Astrocyte of the cerebellum (primary cell): ENCODE measurements at places on chromosomes 16 and 17.

DNA sequence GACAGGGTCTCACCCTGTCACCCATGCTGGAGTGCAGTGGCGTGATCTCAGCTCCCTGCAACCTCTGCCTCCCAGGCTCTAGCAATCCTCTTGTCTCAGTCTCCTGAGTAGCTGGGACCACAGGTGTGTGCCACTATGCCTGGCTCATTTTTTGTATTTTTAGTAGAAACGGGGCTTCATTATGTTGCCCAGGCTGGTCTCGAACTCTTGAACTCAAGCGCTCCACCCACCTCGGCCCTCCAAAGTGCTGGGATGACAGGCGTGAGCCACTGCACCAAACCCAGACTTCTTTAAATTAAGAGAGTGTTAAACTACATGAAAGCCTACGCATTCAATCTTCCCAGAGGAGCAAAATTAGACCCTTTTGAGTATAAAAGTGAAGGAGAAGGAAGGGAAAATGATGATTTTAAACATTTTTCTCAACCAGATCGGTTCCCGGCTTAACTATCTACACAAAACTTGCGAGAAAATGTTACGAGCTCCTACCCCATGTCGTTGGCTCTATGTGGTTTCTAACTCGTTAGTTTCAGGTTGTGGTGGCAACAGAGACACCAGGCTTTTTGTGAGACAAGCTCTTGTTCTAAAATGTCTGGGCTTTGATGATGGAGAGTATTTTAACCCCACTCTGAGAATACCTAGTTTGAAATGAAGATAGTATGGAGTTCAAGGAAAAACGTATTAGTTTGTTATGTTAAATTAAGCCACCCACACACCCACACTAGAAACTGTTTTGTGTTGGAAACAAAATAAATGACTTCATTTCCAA is 26.3 kb downstream of the STAT5B start:
- no peak for DNase-seq

- no peak for DNase-seq
Observed at GRCh38 chr17:38727736-38728135, 2.4 kb upstream of the CISD3 start.

DNA sequence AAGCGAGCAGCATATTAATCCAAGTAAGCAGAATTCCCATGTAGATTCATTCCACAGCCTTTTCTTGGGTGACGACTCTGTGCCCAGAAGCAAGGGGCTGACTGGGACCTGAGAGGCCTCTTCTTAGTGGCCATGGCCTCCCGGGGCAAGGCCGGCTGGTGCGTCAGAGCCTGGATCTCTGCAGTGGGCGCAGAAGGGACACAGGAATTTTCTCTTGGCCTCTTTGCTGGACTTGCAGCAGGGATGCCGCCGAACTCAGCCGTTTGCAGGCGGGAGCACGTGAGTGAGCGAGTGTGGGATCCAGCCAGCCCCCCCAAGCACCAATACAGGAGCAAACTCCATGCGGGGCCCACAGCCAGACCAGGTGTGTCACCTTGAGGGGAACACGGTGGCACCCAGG is 151.8 kb downstream of the RPTOR start:
- no peak for DNase-seq

- DNase-seq, result no peak
Observed at GRCh38 chr17:76690596-76691280, 20.0 kb downstream of the MXRA7 start.

DNA sequence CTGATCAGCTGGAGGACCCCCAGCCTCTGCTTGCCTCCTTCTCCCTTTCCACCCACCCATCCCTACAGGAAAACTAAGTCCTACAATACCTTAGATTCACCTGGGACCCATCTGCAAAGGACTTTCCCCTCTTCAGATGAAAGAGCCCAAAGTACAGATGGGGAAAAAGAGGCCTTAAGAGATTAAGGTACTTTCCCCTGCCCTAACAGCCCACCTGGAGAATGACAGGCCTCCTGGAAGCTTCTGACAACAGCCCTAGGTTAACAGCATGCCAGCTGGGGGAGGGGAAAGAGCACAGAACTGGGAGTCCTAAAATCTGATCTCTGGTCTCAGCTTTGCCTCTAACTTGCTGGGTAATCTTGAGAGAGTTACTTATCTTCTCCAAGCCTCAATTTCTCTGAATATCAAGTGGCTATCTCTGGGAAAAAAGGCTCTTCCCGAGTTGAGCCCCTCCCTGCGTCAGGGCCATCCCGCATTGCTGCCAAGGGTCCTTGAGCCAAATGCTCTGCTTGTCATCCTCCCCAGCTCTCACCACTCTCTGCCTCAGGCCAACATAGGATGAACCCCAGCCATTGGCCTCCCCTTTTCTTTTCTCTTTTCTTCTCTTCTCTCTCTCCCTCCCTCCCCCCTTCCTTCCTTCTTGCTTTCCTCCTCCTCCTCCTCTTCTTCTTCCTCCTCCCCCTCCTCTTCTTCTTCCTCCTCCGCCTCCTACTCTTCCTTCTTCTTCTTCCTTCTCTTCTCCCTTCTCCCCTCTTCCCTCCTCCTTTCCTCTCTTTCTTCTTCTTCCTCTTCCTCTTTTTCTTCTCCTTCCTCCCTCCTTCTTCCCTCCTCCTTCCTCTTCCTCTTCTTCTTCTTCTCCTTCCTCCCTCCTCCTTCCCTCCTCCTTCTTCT is 22.5 kb upstream of the SP6 start:
- DNase-seq, result no peak

DNA sequence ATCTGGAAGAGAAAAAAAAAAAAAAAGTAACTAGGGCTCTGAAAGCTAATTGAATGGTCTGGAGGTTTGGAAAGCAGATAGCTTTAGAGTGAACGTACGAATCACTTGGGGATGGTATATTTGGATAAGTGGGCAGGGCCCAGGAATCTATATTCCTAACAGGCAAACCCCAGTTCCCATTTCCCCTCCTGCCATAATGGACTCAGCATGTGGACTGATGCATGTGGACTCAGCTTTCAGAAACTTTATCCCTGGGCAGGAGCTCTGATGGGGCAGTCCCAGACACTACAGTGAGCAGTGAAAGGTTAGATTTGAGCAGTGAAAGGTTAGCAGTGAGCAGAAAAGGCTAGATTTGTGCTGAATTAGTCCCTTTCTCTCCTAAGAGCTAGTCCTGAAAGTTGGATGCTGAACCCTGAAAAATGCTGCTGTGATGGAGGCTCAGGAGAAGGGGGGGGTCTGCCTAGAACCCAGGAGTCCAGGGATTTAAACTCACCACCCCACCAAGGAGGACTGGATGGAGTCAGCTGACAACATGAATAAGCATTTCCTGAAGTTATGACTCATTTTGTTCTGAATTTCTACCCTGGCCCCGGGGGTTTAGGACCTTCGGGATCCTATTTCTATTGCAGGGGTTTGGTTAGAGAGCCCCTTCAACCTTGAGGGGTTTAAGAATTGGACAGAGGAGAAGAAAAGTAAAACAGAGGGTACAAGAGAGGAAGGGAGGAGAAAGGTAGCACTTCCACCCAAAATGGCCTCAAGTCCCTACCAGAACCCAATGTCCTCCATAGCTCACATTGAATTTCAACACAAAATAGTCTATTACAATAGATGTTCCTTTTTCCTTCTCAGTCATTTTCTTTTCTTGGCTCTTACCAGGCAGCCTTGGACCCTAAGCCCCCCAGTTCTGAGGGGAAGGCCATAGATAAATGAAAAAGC is 10.3 kb upstream of the FZD2 start:
- no peak for DNase-seq

DNA sequence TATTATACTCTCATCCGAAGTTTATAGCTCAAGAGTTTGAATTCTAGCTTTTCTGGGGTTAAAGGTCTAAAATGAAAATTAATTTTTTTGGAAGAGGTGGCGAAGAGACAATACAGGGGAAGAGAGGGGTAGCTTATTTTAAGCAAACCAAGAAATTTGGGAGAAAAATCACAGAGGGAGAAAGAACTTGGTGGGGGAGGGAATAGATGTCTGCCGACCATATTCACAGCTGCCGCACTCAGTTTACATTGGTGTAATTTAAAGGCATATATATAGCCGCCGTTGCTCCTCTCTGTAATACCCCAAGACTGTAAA is 6.5 kb upstream of the ZFHX3 start:
- DNase-seq, result no peak

GRCh38 chr16:89890200-89890599 is 16.8 kb downstream of the TCF25 start:
- no peak for DNase-seq

- DNase-seq, result no peak
Observed at GRCh38 chr16:2950773-2951172, 13.3 kb upstream of the KREMEN2 start.

DNA sequence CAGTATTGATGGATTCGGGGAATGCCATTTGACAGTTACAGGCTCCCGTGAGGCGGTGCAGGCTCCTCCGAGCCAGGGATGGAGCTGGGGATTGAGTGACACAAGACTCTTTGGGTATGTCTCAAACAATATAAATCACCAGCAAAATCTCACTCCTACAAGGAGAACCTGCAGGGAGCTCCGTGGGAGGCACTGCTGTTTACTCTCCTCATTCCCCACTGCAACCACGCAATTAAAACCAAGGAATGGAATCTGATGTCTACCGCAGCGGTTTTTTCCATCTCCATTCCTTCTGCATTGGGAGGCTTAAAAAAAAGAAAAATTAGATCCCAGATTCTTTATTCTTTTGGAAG is 157.9 kb downstream of the WWOX start:
- peak; percentile 3 for DNase-seq

GRCh38 chr17:79658811-79659207 is 48.0 kb upstream of the RBFOX3 start:
- no peak for DNase-seq

- DNase-seq, result no peak
Observed at GRCh38 chr16:78284957-78285434, 185.5 kb downstream of the WWOX start.

DNA sequence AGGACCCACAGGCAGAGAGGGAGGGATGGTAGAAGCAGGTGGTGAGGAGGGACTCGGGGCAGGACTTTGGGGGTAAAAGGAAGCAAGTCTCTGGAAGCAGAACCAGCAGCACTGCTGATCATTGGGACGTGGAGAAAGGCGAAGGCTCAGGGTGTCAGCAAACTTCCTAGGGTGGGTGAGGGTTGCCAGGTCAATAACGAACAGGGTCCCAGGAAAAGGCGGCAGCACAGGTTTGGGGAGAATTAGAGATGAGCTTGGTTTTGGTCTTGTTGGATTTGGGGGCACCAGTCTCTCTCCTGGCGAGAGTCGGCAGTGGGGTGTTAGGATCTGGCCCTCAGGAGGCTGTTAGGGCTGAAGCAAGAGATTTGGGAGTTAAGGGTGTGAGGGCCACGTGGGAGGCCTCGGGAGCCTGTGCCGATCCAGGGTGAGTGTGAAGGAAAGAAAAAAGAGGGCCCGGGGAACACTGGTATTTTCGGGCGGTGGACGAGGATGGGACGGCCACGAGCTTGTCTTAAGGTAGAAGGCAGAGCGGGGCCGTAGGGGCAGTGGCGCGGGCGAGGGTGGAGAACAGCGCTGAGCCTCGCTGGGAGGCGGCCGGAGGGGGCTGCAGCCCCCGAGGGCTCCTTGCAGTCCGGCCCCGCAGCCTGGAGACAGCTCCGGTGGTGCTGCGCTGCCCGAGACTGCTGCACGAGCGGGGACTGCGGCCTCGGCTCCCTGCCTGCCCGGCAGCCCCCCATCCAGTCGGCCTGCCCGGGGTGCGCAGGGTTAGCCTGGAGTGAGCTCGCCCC is 765 bp upstream of the ADORA2B start:
- no peak for DNase-seq

GRCh38 chr16:19123535-19124178 is 9.9 kb downstream of the ITPRIPL2 start:
- DNase-seq, result no peak

- peak; percentile 83 for DNase-seq
Observed at GRCh38 chr17:3594051-3594800, 15.0 kb downstream of the TRPV1 start.
